ENCODE measurements at places on chromosomes 2 and 18.

DNA sequence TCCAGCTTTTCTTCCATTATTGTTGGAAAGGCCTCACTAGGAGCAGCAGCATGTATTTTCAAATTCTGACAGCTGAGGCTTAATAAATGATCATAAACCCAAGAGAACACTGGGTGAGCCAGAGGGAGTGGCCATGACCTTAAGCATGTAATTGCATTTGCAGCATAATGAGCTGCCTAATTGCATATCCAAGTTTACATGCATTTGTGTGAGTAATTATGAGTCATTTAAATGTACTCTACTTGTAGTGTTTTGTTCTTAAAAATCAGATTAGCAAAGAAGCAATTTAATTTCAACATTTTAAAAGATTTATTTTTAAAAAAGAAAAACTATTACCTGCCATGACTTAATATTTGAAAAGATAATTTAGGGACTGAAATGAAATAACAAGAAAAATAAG is 74.8 kb downstream of the NOL10 start:
- DNase-seq = no peak

- DNase-seq = no peak
Measured at GRCh38 chr2:190637281-190637734, 11.6 kb upstream of the NAB1 start.

GRCh38 chr2:160431441-160431840 is 62.2 kb downstream of the RBMS1 start:
- DNase-seq = no peak

- peak; percentile 95 for DNase-seq
Measured at GRCh38 chr18:14971461-14972185, 223.7 kb downstream of the ANKRD30B start.

- DNase-seq = peak; percentile 77
Measured at GRCh38 chr2:120367649-120368048, 21.7 kb downstream of the INHBB start.

DNA sequence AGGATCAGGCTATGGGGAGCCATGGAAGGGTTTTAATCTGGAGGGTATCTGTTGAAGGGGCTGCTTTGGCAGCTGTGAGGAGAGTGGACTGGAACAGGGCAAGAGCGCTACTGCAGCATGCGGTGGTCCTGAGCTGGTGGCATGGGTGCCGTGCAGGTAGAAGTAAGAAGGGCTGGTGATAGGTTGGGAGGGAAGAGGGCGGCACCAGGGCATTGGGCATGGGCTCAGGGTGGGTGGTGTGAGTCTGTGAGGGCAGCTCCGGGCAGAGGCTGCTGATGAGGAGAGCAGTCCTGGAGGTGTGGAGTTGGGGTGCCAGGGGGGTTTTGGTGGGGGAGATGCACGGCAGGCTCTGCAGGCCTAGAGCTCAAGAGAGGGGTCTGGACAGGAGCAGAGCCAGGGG is 2.1 kb downstream of the ACTG2 start:
- no peak for DNase-seq

DNA sequence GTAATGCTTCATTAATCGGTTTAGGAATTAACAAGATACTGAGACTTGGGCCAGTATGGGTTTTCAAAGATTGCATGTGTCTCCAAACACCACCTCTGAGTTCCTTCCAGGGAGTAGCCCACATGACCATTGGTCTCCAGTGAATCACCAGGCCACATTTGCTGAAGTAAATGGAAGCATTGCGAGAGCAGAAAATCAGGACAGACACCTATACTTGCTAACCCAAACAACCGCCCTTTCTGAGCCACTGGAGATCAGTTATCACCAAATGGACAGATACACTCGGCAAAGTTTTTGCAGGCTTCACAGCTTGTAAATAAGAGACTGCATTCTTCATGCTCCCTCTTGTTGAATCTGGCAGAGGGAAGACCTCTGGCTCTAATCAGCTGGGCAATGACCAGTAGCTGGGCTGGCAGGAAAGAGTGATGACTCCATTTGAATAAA is 40.9 kb downstream of the GATA6 start:
- no peak for DNase-seq

DNA sequence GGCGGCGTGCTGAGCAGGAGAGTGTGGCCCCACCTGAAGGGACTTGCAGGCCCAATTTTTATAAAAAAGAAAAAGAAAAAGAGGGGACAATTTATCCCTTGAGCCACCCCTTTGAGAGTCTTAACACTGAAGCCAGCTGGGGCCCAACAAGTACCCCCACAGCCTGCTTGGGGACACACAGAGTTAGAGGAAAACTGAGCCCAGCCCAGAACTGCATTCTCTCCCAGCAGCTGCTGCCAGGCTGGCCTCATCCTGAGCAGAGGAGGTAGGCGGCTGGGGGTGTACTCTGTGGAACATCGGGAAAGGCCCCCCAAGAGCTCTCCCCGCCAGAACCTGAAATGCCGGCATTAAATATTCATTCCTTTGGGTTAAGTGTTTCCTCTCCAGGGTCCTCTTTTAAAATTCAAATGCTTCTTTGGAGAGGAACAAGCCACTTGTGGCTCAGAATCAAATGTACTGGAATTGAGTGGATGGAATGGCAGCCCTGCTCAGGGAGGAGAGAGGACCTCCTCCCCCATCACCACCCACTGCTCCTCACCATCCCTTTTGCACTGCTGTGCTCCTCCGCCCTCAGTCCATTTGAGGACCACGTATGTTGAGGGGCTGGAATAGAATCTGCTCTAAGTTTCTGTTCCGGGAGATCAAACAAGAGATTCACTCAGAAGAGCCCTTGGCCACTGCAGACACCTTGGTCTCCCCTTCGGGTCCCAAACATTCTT is 45.6 kb downstream of the C1QL2 start:
- DNase-seq = no peak

- peak; percentile 90 for DNase-seq
Measured at GRCh38 chr2:224847961-224848850, 132.0 kb upstream of the CCDC195 start.

DNA sequence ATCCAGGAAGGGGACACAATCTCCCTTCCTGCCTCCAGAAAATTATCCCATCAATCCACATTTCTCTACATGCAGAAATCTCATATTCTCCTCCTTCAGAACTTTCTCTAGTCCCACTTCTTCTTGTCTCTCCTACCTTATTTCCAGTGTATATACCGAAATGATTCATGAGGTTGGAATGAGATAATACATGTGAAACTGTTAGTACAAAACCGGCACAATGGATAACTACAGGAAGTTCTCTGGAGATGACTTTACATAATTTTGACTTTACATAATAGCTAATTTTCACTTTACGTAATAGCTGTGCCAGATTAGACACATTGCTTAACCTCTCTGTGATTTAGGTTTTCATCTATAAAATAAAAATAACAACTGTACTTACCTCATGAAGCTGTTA is 801.3 kb downstream of the ERBB4 start:
- DNase-seq = peak; percentile 12

GRCh38 chr2:225763711-225764110 is 364.2 kb downstream of the NYAP2 start:
- DNase-seq = no peak

DNA sequence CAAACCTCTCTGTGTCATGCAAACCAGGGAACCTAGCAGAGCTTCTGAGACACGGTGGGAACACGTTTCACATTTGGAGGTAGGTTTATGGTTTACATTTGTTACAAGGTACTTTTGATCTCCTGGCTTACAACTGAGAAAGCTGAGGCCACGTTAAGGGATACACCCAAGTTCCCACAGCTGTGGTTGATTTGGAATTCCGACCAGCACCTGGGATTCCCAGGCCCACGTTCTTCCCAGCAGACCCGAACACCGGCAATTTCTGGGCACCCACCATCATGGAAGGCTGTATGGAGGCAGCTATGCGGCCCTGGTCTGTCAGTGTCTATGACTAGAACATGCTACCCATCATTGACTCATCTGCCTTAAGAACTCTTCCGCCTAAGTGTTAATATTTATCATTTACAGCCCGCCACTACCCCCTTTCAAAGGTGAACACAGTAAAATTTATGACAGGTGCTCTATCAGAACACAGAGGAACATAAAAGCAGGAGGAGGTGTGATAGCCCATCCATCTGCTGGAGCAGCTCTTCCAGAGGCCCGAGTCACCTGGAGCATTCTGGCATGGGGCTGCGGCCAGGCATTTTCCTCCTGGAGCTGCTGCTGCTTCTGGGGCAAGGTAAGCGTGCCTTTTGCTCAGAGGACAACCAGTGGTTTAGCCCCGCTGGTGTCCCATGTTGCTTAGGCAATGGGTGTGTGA is at the start of gene PLB1:
TSS of gene PLB1 (plus strand) at position 510 of the 700 bp plus-strand sequence. CDS start at position 565, 55 bp downstream.
- DNase-seq = no peak

DNA sequence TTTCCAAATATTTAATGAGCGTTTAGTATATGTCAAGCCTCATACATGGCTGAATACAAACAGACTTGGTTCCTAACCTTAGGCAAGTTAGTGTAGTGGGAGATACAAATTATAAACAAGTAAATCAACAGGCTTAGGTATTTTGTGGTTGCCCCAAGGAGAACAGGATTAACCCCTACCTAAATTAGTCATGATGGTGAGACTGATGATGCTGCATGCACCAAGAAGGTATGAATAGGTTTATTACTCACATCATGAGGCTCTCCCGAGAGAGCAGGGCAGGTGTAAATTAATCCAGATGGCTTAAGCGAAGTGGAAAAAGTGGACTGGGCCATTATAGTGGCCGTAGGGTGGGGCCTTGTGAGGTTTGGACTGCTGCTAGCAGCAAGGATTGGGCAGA is 118.1 kb upstream of the GCFC2 start:
- no peak for DNase-seq

DNA sequence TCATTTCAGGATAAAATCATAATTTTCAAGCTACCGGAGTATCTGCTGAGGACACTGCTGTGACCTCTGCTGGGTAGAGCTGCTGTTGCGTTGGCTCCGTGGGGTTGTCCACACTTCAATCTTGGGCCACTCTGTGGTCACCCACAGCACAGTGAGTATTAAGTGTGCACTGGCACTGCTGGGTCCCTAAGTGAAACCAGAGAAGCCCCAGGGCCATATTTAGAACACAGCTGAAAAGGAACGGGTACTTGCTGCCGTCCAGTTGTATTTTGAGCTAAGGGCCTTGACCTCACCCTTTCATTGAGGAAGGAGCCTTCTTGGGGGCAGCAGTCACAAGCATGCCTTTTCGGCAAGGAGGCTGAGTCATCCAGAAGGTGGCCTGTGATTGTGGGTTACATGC is 10.1 kb downstream of the SLC9A4 start:
- no peak for DNase-seq

GRCh38 chr18:69220529-69220928 is 180.2 kb upstream of the DOK6 start:
- no peak for DNase-seq

- no peak for DNase-seq
Measured at GRCh38 chr18:755506-755905, 43.1 kb upstream of the ENOSF1 start.

DNA sequence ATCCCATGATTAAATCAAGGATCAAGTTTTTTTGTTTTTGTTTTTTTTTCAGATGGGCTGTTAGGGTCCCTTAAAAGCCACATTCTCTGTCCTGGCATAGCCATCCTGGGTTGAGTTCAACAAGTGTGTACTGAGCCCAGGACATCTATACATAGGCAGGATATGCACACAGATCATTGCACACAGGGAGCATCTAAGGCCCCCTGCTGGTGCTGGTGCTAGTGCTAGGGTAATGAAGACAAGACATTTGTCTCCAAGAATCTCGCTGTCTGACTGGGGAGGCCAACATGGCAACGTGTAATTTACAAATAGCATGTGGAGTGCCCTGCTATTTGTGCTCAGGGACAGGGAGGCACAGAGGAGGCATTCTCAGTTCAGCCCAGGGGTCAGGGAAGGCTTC is 124.5 kb downstream of the VAPA start:
- no peak for DNase-seq

DNA sequence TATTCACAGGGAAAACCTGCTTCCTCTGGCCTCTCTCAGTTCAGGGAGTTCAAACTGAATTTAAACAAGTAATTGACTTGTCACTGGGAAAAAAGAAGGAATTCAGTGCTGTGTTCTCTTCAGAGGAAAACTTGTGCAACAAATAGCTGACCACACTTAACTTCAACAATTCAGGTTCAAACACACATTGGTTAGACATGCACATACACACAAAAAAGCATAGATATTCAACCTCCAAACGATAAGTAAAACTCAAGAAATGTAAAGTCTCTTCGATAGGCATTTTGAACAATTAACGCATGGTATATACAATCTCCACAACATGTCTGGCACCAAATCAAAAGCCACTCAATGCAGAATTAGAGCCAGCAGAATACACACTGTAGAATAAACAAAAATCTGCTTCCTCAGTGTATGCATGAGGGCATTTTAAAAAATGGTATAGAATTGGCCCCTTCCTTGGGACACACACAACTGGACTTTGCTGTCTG is 269.0 kb downstream of the TCF4 start:
- peak; percentile 52 for DNase-seq

DNA sequence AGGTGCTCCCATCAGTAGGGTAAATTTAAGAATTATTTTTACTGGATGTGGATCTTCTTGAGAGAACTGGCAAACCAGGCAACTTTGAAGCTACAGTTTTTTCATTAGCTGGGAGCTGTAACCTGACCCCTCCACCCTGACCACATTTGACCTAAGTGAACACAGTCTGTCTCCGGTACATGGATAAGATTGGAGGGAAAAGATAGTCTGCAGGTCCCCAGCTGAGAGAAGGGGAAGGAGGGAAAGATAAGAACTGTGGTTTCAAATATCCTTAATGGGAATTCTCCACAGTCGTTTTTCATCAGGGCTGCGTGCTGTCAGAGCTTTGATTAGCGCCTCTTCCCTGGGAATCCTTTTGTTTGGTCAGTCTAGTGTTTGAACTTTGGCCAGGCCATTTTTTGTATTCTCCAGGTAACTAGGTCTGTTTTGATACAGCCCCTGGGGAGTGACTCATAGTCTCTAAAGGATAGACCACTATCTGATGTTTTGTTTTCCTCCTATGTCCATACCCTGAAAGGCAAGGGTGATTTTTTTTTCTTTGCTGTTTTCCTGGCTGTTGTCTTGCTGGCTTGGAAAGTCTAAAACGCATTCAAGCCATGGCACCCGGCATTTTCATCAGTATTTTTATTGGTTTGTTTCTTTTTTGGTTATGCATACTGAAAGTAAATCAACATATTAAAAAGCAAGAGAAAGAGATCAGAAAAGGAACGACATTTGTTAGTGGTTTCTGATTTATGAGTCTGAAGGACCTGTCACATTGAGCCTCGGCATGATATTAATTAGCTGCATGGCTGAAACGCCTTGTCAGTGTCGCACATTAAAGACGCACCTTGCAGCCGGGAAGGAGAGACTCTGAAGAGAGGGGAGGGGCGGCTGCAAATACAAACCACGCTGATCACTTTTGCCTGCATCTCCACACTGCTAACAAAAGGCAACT is 183.4 kb upstream of the FN1 start:
- peak; percentile 80 for DNase-seq

All from fibroblast of skin of back (primary cell).